ENCODE measurements at places on chromosomes 11 and 22.

DNA sequence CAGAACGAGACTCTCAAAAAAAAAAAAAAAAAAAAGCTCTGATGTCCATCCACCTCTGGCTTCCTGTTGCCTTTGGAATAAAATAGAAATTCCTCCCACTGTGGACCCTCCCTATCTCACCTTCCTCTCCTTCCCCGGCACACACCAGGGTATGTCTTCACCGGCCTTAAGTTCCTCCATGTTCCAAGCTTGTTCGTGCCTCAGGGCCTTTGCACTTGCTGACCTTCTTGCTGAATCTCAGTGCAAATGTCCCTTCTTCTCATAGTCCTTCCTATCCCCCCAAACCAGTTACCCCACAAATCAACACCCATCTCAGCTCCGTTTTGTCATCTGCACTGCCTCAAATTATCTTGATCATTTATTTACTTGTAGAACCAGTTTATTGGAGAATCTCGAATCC is 20.6 kb downstream of the IFT27 start:
- DNase-seq: no peak

DNA sequence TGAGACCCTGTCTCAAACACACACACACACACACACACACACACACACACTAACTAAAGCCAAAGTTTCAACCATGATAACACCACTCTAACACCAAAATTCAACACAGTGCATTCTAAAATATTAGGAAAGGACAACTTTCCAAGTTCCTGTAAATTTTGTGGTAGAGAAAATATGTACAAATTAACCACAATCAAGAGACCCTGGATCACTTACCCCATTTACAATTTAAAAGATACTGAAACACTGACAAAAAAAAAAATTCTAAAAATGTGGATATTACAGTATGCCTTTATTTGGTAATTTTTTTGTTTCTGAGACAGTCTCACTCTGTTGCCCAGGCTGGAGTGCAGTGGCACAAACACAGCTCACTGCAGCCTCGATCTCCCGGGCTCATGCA is 9.7 kb downstream of the MRTFA start:
- DNase-seq: no peak

GRCh38 chr11:108431370-108431769 is 36.0 kb downstream of the C11orf65 start:
- DNase-seq: no peak

- DNase-seq: no peak
These were observed 46.9 kb downstream of the C22orf31 start for GRCh38 chr22:29014773-29015172.

DNA sequence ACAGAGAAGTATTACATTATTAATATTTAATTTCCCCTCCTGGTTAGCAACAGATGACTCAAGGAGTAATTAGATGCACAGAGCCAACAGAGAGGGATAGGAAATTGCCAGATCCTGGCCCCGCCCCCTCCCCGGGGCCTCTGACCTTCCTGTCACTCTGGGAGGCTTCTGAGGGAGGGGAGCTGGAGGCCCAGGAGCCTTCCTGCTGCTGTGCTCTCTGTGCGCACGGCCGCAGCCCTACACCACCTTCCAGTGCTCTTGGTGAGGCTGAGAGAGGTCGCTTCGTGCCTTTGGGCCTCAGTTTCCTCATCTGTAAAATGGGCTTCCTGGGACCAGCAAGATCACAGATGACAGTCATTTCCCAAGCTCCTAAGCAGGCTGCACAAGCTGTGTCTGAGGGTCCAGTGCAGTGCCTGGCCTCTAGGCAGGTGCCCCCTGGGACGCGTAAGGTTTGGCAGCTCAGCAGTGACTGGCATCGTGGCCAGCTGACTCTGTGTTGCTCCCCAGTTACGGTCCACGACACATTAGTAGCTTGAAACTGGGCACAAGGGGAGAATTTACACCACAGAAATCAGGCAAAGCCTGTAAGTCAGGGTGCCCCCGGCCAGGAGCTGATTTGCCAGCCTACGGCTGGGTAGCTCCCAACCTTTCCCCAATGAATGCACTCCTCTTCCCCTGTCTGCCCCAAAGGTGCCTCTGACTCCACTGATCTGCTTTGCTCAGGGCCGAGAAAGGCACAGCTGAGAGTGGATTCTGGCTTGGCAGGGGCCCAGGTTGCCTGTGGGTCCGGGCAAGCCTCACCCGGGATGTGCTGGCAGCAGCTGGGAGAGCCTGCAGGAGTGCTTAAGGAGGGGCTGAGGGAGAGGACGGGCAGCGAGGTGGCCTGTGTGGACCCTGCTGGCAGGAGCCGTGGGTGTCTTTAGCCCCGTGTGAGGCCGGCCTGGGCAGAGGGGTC is 2.3 kb downstream of the ADORA2A start:
- DNase-seq: peak; percentile 76

- no peak for DNase-seq
These were observed 56.7 kb upstream of the CHST1 start for GRCh38 chr11:45722144-45722543.

- DNase-seq: no peak
These were observed 2.1 kb downstream of the AIP start for GRCh38 chr11:67484847-67485311.

- no peak for DNase-seq
These were observed 16.1 kb upstream of the EED start for GRCh38 chr11:86228269-86229038.

DNA sequence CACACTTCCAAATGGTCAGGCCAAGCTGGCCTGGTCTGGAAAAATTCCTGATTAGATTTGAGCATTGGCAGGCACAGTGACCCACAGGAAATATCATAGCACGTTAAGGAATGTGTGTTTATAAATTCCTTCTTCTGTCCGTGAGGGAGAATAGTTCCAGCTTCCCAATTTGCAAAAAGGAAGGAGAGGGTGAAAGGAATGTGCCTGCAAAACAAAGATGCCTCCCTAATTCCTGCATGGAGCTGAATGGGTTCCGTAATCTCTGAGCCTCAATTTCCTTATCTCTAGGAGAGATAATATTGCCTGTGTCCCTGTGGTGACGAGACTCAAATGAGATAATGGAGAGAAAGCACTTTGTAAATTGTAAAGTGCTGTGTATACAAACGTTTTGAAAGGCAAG is 105.1 kb downstream of the FEZ1 start:
- no peak for DNase-seq

GRCh38 chr22:20380486-20380885 is 13.5 kb upstream of the ZNF74 start:
- no peak for DNase-seq

DNA sequence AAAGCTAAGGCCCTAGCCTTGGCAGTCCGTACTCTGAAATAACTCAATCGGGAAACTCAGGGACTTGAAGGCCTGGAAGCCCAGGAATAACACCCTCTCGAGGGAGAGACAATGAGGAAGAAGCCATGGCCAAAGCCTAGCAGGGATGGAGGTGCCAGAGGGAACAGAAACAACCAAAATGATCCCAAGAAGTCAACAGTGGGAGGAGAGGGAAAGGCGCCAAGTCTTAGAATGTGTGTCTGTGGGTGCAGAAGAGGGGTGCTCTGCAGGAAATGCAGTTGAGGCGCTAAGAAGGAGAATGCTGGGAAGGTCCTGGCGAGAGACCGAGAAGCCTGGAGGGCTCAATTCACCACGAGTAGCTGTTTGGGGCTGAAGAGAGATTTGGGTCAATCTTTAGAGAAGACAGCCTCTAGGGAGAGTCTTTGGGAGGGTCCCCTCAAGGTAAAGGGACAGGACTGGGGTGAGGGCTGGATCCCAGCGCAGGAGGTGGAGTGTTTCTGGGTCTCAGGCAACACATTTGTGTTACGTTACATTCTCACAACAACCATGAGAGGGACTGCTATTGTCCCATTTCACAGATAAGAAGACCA is 760 bp upstream of the MAPK8IP1 start:
- DNase-seq: no peak

- DNase-seq: no peak
These were observed 38.6 kb downstream of the GGTLC2 start for GRCh38 chr22:22682807-22683667.

DNA sequence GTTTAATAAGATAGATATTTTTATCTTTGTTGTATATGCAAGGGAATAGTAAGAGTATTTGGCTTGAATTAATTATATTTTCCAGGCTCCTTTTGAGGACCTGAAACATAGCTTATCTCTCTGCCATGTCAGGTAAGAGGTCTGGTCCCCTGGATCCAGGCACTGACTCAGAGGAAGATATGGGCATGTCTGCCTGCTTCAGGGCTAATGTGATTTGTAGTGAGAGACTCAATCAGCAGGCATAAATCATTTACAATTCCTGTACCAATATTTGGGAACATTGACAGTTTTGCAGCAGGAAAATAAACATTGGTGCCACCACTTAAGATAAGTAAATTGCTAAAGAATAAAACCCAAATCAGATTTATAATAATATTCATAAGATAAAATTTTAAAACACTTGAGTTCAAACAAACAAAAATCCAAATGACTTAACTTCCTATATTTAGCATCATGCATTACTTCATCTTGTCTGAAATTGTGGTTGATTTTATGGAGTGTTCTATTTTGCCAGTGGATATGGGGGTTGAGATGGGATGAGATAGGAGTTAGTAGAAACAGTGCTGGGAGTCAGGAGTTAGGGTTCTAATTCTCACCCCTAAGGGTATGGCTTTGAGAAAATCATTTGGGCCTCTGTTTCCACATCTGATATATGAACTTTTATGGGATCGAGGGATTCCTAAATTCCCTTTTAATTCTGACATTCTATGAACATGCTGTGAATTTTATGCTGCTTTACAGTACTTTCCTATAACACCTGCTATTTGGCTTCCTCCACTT is 5.1 kb upstream of the CALCA start:
- DNase-seq: no peak

DNA sequence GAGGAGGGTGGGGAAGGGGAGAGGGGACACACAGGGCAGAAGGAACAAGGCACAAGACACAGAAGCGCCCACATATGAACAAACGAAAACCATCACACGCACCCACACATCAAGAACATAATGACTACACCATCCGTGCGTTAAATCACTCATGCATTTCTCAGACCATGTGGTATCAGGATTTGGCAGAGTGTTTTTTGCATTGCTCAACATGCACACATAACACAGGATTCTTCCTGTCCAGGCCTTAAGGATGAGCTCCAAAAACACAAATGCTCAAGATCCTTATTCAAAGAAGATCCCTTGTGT is 309.5 kb downstream of the CADM1 start:
- DNase-seq: no peak

DNA sequence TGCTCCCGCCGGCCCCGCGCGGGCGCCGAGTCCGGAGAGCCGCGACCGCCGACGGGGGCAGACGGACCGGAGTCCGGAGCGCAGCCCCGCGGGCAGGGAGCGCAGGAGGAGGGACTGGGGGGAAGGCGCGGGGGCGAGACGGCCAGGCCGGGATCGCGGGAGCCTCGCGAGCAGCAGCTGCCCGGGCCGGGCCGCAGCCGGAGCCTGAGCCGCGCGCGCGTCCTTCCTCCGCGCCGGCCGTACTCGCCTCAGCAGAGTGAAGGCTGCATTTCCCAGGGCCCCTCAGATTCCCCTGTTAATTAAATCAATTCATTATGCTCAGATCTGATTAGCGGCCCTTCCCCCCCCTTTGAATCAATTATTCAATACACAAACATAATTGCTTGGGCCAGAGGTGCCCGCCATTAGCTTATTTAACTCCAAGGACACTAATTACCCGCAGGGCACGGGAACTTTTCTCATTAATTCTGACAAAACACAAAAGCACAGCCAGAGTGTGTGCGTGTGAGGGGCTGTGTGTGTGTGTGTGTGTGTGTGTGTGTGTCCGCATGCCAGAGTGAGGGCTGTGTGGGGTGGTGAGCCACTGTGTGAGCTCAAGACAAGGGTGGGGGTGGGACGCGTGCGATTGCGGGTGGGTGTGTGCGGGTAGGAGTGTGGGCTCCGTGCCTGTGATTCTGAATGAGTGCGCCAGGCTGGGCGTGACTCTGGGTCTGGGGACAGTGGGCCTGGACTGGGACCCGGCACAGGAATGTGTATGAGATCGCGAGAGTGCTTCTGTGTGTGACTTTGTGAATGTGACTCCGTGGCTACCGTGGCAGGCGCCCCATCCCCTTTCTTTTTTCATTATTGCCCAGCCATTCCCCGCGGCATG is 5.1 kb upstream of the LMO1 start:
- DNase-seq: no peak

GRCh38 chr22:26979294-26979693 is 321.9 kb downstream of the MIAT start:
- no peak for DNase-seq

- no peak for DNase-seq
These were observed 1.2 kb downstream of the KCNQ1OT1 start for GRCh38 chr11:2698386-2699184.

- no peak for DNase-seq
These were observed 16.7 kb upstream of the UCP3 start for GRCh38 chr11:74025467-74026166.

DNA sequence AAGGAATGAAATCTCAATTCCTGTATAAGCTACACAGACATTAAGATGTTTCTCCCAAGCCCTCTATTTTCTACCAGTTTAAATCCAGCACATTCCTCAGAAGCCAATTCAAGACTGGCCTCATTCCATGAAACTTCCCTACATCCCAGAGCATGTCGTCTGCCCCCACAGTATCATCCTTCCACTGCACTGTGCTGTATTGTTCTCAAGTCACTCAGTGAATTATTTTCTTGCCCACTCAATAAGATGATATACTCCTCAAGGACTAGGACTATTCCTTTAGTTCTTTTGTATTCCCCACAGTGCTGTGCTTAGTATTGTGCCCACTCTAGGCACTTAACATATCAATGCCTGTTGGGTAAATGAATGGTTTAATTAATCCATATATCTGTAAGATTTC is 203.1 kb upstream of the BLID start:
- DNase-seq: no peak

GRCh38 chr11:61476371-61476770 is 32.2 kb upstream of the LRRC10B start:
- DNase-seq: no peak

GRCh38 chr11:121452609-121453150 is at the start of gene SORL1-AS1:
Gene SORL1-AS1, minus strand, starts transcription at chr11:121452967.
- no peak for DNase-seq

- no peak for DNase-seq
These were observed 13.7 kb upstream of the MYRF start for GRCh38 chr11:61738776-61739175.

DNA sequence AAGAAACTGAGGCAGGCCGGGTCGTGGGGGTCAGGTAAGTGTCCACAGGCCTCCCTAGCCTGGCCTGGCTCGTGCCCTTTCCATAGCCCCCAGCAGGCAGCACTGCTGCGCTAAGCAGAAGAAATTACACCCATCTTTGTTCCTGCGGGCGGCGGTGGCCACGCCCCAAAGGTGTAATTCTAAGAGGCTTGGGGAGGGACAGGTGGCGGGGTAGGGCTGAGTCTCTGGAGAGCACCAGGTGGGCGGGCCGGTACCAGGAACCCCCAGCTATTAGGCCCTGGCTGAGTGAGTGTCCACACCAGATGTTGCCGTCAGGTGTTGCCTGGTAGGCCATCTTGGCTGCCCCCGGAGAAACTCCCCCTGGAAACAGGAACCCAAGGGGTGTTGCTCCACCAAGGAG is 12.3 kb upstream of the ARAP1 start:
- DNase-seq: no peak

GRCh38 chr22:42233879-42234278 is 36.6 kb downstream of the TCF20 start:
- DNase-seq: no peak

- no peak for DNase-seq
These were observed 15.9 kb downstream of the PRG3 start for GRCh38 chr11:57364851-57365660.

- peak; percentile 1 for DNase-seq
These were observed 39.4 kb upstream of the CFAP300 start for GRCh38 chr11:102007567-102008437.

- no peak for DNase-seq
These were observed 300.3 kb downstream of the ST3GAL4 start for GRCh38 chr11:126655807-126656128.

Data from DMS 273 treated with DMSO at 0.1 percent for 48 hours (cell line).